Fibroblast of skin of right biceps (primary cell): ENCODE measurements at places on chromosomes 5 and 9.
A peak's percentile ranks its signal among the peaks of the same experiment; 100 is the strongest.

- DNase-seq, result no peak
Measured at GRCh38 chr5:74761241-74761640, 5.7 kb downstream of the GFM2 start.

- no peak for DNase-seq
Measured at GRCh38 chr9:95481000-95481399, 35.8 kb downstream of the PTCH1 start.

- DNase-seq, result no peak
Measured at GRCh38 chr5:138948471-138949222, 73.5 kb upstream of the LRRTM2 start.

GRCh38 chr5:76497986-76498717 lies 95.1 kb downstream of the IQGAP2 start:
- DNase-seq, result no peak

DNA sequence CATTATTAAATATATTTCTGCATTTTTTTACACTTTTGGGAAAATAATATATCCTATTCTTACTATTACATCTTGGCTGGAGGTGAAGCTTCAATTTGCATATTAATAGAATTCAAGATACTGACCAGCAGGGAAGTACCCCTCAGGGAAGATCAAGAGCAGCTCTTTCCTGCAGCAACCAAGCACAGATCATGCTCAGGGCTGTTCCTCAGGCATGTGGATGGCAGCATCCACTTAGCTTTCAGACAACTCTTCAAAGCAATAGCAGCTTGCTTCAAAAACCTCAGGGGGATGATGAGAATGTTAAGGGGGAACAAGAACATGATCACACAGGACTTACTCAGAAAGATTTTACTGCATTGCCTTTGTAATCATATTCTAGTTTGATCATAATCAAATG lies 731.8 kb downstream of the SEMA5A start:
- DNase-seq, result no peak

GRCh38 chr5:67118050-67118620 lies 78.5 kb downstream of the CD180 start:
- DNase-seq, result no peak

GRCh38 chr9:85900504-85901201 lies 40.3 kb upstream of the NAA35 start:
- DNase-seq, result peak; percentile 6

GRCh38 chr5:55691265-55692105 lies 20.6 kb downstream of the SLC38A9 start:
- DNase-seq, result peak; percentile 65
